Skin of body (tissue), 3 donors: ENCODE measurements at places on chromosomes 7 and 10.
A peak's percentile ranks its signal among the peaks of the same experiment; 100 is the strongest.

- no peak for DNase-seq
Observed at GRCh38 chr10:113997428-113997827, 46.2 kb upstream of the ADRB1 start.

GRCh38 chr10:98456043-98456570 is 9.4 kb upstream of the HPS1 start:
- DNase-seq = no peak

DNA sequence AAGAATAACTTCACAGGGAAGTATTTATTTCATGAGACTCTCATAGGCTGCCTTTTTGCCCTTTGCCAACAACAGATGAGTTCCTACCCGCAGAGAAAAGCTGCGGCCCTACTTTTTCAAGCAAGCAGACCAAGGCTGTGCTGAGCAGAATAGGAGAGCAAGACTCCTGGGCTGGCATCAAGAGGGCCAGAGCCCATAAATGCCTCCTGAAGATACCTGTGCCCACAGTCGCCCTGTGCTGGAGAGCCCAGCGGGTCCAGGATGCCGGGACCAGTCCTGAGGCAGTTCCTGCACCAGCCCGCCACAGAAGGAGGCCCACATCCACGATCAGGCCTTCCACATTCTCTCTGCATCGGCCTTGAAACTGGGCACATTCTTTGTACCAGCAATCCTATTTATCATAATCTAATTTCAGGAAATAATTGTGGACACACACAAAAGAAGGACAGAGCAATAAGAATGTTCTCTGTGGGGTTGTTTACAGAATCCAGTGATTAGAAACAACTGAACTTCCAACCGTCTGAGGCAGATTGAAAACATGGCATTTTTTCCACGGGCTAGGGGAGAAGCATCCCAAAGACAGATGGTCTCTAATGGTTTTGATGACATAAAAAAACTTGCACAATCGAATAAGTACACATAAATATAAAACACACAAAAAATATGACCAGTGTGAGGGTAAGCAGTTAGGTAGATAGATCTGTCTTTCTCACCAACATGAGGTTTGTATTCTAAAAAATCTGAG is 95.6 kb downstream of the CPXM2 start:
- no peak for DNase-seq

DNA sequence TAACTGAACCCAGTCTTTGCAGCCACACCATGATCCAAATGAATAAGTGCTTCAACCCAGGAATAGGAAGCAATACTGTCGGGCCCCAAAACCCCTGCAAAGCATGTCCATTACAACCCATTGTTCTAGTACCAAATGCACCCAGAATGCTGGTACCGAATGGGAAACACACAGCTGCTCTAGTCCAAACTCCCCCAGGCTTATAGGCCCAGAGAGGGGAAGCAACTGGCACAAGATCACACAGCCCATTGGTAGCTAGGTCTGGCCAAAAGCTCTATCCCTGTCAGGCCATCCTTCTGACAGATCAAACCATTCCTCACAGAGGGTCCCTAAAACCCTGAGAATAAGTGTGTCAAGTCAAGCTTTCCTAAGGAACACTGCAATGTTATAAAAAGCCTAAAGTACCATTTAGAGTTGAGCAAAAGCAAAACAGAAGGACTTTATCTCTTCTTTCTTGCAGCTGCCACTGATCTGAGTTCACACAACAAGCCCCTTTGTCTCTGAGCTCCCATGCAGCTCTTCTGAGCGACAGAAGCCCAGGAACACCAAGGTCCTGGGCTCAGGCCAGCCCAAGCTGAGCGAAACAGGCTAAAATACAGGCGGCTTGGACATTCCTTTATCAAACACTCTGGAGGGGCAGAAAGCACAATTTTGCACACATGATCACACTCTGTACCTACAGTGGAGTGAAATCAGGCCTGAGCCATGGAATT is 116.7 kb downstream of the SGMS1 start:
- DNase-seq = peak; percentile 6

- DNase-seq = no peak
Observed at GRCh38 chr7:36044101-36044892, 108.8 kb upstream of the EEPD1 start.

- no peak for DNase-seq
Observed at GRCh38 chr10:8006274-8006999, 48.1 kb upstream of the GATA3 start.

GRCh38 chr10:20598590-20598989 is 298.5 kb downstream of the NEBL start:
- DNase-seq = no peak

DNA sequence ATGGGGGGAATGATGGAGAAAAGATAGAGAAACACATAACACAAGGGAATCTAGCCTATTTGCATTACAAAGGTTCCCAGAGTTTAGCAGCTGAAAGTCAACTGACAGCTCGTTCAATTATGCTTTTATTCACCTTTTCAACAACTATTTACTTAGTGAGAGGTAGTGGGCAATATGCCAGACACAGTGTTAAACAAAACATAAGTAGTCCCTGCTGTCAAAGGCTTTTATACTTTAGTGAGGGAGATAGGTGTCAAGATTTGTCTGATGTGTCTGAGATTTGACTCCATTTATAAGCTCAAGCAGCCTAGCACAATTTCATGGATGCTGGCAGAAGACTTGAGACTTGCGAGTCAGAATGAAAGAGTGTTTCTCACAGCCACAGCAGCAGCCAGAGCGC is 549.0 kb upstream of the VSTM2A start:
- DNase-seq = no peak

DNA sequence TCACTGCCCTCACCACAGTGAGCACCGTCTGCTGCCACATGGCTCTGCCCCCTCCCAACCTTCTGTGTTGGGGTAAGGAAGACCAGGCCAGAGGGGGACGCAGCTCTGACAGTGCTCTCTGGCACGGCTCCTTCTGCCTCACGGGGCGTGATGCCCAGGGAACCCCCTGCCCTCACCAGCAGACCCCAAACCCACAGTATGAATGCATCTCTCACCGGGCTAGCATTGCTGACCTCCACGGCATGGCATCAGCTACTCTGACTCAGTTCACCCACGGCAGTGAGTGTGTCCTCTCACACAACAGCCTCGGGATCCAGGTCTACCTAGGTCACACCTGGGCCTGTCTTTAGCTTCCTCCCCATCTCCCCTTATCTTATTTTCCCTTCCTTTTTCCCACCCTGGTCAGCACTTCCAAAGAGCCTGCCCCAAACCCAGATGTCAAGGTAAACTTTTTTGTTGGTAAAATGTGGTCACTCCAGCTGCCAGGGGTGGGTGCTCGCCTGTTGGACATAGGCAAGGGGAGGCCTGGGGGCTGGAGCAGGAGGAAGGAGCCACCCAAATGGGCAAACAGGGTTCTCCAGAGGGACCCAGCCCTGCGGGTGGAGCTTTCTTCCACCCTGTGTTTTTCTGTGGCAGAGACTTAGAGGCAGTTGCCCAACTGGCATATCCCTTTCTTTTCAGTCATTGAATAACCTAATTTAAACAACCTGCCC is 4.4 kb downstream of the CALML3 start:
- DNase-seq = no peak

GRCh38 chr7:158244873-158245723 is 342.5 kb downstream of the PTPRN2 start:
- DNase-seq = no peak

DNA sequence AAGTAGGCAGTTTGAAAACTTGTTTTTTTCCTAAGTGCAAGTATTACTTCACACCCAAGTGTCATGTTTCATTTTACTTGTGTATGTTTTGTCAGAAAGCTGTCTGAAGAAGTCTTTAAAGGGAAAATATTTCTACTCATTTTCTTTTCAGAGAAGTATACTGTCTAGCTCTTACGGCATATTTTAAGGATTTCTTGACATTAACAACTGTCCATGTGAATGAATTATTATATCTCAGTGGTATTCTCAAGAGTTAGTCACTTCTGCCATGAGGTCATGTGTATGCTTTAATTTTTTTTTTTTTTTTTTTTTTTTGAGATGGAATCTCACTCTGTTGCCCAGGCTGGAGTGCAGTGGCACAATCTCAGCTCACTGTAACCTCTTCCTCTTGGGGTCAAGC is 229.5 kb downstream of the BICC1 start:
- DNase-seq = no peak

GRCh38 chr10:67971311-67971710 is 86.9 kb downstream of the SIRT1 start:
- DNase-seq = no peak

GRCh38 chr10:117497736-117498135 is 44.8 kb upstream of the EMX2 start:
- DNase-seq = no peak
